ENCODE measurements at places on chromosomes 4 and X.

GRCh38 chrX:39846460-39846859 is 251.3 kb downstream of the BCOR start:
- no peak for DNase-seq

DNA sequence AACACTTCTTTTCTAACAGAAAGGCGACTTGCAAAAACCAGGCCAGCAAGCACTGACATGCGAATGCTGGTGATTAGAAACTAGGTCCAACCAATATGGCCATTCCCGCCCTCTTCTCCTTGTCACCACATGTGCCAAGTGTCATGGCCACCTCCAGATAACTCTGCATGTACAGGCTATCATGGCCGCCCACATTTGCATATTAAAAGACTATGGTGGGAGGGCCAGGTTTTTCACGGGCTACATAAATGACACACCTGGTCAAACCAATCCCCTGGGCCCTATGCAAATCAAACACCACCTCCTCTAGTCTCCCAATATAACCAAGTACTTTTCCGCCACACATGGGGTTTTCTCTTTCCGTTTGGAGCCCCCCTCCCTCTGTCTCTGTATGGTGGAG is 40.1 kb downstream of the NUDT11 start:
- DNase-seq: no peak

GRCh38 chrX:54945224-54945623 is 24.6 kb downstream of the TRO start:
- no peak for DNase-seq

GRCh38 chr4:12487000-12487399 is 997.1 kb downstream of the RAB28 start:
- DNase-seq: no peak

GRCh38 chr4:109910256-109910655 is 2.4 kb upstream of the EGF start:
- DNase-seq: no peak

- no peak for DNase-seq
Observed at GRCh38 chr4:3335982-3336381, 43.2 kb downstream of the RGS12 start.

DNA sequence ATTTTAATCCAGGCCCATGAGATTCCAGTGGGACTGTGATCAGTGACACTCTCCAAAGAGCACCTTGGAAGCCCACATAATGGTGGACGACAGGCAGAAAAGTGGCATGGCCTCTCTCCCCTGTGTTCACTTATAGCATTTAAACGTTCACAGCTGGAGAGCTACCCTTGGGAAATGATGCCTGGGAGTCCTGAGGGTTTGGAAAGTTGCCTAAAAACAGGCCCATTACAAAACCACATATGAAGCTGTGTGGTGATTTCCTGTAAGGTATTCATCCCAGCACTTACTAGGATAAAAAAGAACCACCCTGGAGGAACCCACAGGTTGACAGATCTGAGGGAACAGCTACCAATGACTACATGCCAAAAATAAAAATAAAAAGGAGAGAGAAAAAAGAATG is 193.2 kb downstream of the RASL11B start:
- DNase-seq: no peak

GRCh38 chr4:139142087-139142486 is 34.9 kb downstream of the ELF2 start:
- DNase-seq: no peak

DNA sequence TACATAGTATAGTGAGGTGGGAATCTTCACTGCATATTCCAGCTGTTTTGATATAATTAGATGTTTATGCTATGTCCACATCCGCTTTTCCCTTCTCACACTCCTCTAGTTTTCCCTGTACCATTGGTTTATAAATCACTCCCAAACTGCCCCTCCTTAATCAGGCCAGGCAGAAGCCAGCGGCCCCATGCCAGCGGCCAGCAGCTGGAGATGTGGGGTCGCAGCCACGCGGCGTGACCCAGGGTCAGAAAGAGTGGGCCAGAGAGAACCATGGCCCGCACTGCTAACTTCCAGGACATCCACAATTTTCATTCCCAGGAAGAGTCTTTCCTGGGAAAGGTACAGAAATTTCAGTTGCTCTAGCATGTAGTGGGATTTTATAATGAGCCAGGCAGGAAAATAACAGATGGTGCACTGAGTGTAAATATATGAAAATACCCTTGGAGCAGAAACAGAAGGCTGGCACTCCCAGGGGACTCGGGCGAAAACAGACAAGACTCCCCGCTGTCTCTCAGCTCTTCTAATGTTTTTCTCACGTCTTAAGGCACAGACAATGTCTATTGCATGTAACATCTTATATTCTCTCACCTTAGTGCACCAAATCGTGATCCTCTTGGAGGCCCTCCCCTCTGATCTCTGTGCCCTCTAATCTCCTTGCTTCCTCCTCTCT is 145.9 kb upstream of the ZFP42 start:
- no peak for DNase-seq

- no peak for DNase-seq
Observed at GRCh38 chrX:31130457-31131220, 58.8 kb upstream of the FTHL17 start.

DNA sequence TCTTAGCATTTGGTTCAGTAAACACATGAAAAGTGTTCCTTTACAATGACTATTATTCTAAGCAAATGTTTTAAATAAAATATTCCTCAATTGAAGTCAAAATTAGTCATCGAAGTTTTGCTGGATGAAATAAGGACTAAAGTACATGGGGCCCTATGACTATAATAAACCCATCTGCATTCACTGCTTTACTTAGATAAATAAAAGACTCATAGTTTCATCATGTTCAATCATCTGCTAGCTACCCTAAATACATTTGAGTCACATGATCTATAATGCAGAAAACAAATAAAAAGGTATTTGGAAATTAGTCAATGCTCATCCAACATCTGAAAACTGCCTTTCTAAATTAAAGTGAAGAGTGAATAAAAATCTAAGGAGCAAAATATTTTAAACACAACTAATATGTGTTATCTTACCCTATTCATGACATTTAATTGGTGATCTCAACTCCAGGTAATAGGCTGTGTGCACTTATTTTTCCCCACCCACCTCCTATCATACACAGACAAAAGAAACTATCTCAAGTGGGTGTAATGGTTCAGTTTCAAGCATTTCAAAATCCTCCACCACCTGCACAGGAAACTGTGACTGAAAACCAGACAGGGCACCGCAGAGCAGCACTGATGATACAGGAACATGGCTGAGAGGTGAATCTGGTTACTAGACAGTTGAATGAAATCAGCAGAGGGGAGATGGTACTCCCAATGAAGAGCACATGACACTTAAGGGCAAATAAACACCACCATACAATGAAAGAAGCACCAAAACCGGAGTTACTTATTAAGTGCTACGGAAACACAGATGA is 78.6 kb downstream of the CAMK2D start:
- no peak for DNase-seq

GRCh38 chr4:42225286-42225685 is 72.8 kb upstream of the BEND4 start:
- DNase-seq: no peak

DNA sequence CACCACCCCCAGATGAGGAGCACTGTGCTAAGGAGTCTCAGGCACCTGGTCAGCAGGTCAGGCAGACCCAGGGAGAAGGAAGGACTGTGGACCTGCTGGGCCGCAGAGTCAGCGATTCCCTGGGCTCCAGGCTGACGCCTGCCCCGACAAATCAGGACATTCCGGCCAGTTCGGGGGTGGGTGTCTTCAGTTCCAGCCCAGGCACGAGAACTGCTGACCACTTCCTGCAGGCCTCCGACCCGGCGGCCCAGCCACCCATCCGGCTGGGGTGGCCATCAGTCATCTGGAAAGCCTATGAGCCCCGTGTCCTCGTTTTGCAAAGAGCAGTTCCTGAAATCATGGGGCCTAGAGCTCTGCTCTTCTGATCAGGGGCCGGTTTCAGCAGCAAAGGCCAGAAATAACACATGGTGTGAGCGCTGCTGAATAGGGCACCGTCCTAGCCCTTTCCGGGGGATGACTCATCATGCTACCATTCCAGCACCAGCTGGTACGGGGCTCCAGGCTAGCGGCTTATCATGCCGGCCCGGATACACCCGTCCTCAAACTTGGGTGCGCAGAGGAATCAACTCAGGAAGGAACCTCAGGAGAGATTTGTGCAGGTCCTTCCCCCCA is 7.8 kb upstream of the SH3TC1 start:
- DNase-seq: no peak

DNA sequence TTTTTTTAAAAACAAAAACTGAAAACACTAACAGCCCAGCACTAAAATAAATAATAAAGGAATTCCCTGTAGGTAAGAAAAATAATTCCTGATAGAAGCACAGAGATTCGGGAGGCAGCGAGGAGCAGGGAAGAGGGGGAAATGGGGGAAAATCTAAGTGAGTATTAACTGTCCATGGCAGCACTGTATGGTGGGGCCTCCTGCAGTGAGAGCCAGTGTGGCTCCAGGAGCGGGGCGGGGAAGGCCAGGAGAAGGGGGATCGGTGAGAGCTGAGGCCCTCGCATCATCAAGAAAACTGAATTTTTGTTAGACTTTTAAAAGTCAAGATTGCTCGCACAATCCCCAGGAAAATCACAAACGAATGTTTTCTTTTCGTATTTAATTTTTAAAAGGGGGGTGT is 14.1 kb downstream of the RNF212 start:
- no peak for DNase-seq

GRCh38 chr4:139907001-139907809 is 241.6 kb downstream of the MGST2 start:
- no peak for DNase-seq

DNA sequence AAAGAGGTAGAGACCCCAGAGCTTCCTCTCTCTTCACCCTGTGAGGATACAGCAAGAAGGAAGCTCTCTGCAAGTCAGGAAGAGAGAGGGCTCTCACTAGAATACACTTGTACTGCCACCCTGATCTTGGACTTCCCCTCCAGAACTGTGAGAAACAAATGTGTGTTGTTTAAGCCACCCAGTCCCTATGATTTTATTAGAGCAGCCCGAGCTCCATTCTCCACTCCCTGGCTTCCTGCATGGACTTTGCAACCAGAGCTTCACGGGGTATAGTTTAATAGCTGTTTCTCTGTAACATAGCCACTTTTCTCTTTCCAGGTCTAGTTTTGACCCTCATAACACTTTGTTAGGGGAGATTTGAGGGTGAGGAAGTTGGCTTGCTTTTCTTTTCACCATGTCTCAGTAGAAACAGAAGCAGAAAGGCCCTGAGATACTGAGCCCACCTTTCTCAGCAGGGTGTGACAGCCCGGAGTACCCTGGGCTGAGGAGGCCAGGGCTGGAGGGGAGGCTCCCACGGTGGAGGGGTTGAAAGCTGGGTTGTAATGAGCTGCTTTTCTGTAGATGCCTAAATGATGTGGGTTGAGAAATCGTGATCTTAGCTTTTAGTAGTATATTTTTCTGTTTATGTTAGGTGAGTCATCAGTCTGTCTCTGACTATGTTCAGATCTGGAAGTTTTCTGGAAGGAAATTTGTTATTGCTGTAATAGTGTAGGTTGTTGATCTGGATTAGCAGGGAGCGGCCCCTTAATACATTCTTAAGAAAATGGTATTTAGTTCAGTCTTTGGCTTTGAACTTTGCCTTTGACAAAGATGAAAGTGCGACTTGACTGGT is 118.6 kb downstream of the PTTG2 start:
- no peak for DNase-seq

DNA sequence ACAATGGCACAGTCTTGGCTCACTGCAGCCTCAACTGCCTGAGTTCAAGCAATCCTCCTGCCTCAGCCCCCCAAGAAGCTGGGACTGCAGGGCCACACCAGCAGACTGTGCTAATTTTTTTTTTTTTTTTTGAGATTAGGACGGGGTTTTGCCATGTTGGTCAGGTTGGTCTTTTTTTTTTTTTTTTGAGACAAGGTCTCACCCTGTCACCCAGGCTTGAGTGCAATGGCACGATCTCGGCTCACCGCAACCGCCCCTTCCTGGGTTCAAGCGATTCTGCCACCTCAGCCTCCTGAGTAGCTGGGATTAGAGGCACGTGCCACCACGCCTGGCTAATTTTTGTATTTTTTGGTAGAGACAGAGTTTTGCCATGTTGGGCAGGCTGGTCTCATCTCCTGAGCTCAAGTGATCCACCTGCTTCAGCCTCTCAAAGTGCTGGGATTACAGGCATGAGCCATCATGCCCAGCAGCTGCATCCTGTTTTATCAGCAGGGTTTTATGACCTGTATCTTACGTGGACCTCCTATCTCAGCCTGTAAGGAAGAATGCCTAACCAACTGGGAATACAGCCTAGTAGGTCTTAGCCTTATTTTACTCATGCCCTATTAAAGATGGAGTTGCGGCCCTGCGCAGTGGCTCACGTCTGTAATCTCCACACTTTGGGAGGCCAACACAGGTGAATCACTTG is 13.2 kb upstream of the MRPL1 start:
- DNase-seq: no peak

DNA sequence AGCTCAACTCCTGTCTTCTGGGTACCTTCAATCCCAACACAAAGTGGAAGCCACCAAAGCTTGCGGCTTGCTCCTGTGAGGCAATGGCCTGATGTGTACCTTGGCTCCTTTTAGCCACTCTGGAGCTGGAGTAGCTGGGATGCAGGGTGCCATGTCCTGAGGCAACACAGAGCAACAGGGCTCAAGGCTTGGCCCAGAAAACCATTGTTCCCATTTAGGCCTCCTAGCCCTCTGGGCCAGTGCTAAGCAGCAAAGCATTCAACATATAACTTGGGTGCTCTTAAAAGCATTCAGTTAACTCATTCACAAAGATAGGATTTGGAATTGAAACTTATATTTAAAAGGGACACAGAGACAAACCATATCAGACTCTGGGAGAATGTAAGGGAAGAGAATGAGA is 194.5 kb upstream of the ARHGEF9 start:
- no peak for DNase-seq

DNA sequence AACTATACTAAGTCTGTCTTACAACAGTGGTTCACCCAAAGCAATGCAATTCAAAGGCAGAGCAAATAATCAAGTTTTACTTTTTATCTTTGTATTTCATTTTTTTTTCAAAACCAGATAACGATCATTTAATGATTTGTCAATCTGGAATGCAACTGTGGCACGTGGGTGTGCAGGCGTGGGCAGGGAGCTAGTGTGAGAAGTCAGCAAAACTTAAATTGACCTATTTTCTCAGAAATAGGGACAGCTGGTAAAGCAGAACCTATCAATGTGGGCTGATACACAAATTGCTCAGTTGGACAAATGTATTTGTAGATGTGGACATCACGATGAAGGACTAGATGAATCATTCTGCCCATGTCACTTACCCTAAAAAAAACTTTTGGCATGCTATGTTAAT is 105.6 kb downstream of the CBLL2 start:
- DNase-seq: no peak

DNA sequence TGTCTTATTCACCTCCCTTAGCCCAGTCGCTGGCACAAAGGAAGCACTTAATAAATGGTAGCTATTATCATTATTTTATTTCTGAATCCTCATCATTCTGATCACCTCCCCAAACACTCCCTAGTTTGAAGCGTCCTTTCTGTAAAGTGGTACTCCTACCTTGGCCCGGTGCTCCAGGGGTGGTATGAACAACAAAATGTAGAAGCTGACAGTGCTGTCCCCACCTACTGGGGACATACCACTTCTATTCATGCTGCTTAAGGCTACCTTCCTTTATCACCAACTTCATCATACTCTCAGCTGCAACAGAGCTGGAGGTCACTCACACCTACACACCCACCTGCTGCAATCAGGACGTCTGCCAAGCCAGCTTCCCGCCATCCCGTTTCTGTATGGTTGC is 40.8 kb upstream of the APLN start:
- no peak for DNase-seq

- no peak for DNase-seq
Observed at GRCh38 chr4:791898-792625, 33.9 kb downstream of the CPLX1 start.
